ENCODE measurements at places on chromosomes 2 and 18. TPM values are rescaled to one million over a fixed set of nuclear protein-coding genes. Genes with fewer than 3 reads are reported as not detected.

DNA sequence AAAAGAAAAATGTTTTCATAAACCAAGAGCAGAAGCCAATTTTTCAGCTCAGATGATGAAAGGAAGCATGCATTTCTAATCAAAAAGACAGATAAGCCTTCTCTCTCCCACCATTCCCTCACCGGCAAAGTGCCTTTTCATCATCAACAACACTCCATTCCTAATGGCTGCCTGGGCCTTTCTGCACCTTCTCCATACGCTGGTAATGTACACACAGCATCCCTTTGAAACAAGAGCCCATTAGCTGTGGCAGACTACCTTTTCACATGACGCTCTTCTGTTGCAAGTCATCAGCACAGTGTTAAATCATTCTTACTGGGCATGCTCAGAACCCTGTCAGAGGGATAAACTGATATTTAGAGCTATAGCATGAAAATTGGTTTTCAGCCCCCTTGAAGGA, 408.9 kb downstream of the MEIS1 start:
- no peak overlapping the region for H3K4me3 ChIP-seq
- H3K4me1 ChIP-seq, result peaks cover 17% of the 10 kb centered on the region
- H3K27me3 ChIP-seq, result no peaks in the 10 kb centered on the region
- no peaks in the 10 kb centered on the region for H3K36me3 ChIP-seq
- H3K27ac ChIP-seq, result no peak overlapping the region

Gene PLGLB1
- total RNA-seq, result 2.9 TPM

- H3K36me3 ChIP-seq, result no peaks in the 10 kb centered on the region
- no peak overlapping the region for H3K27ac ChIP-seq
- peaks cover 21% of the 10 kb centered on the region for H3K4me1 ChIP-seq
These were observed 5.8 kb upstream of the DUSP2 start for GRCh38 chr2:96150791-96151594.

GRCh38 chr2:238649123-238649522, 198.8 kb upstream of the TWIST2 start:
- no peak overlapping the region for H3K27ac ChIP-seq
- no peak overlapping the region for H3K4me3 ChIP-seq
- peaks cover 14% of the 10 kb centered on the region for H3K27me3 ChIP-seq
- no peaks in the 10 kb centered on the region for H3K36me3 ChIP-seq

DNA sequence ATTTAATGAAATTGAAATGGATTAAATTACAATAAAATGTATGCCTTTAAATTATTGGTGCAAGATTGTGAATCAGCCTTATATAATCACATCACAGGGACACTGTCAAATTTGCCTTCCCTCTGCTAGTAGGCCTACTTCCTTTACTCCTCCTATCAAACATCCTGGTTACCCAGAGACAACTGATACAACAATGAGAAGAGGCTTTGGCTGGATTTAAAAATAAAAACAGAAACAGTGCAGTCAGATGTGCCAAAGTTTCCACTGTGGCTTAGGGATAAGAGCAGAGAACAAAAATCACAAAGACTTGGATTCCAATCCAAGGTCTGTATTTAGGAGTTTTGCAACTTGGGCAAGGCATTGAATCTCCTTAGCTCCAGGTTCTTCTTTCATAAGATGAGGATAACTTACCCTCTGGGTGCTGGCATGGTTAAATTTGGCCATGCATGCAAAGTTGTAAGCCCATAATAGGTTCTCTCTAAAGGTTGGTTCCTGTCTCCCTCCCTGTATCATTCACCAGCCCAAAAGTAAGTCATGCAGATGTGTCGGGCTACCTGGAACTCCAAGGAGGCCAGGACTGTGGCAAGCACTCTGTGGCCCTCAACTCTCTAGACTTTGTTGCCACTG, 99.3 kb upstream of the LRATD1 start:
- no peak overlapping the region for H3K27ac ChIP-seq
- no peak for DNase-seq
- no peaks in the 10 kb centered on the region for H3K36me3 ChIP-seq
- H3K4me1 ChIP-seq, result no peaks in the 10 kb centered on the region

Gene DLX2
- total RNA-seq, result 0.59 TPM

- H3K4me1 ChIP-seq, result no peaks in the 10 kb centered on the region
- H3K27me3 ChIP-seq, result no peaks in the 10 kb centered on the region
- peaks cover 3% of the 10 kb centered on the region for H3K36me3 ChIP-seq
- H3K4me3 ChIP-seq, result no peak overlapping the region
- DNase-seq, result no peak
These were observed 48.1 kb upstream of the FHOD3 start for GRCh38 chr18:36249392-36249791.

Data from osteoblast (primary cell).